ENCODE measurements at places on chromosomes 3 and 15.
A peak's percentile ranks its signal among the peaks of the same experiment; 100 is the strongest.

GRCh38 chr15:65752151-65752700 is 39.9 kb downstream of the DENND4A start:
- no peak for DNase-seq

GRCh38 chr3:2741516-2741915 is 368.7 kb downstream of the IL5RA start:
- peak; percentile 26 for DNase-seq

- DNase-seq: no peak
Measured at GRCh38 chr3:22714749-22715148, 488.4 kb upstream of the UBE2E2 start.

GRCh38 chr3:121696186-121696585 is 35.5 kb upstream of the HCLS1 start:
- no peak for DNase-seq

- DNase-seq: no peak
Measured at GRCh38 chr3:127312818-127313217, 25.0 kb upstream of the PRR20G start.

GRCh38 chr3:154510780-154511179 is 80.8 kb upstream of the GPR149 start:
- no peak for DNase-seq

DNA sequence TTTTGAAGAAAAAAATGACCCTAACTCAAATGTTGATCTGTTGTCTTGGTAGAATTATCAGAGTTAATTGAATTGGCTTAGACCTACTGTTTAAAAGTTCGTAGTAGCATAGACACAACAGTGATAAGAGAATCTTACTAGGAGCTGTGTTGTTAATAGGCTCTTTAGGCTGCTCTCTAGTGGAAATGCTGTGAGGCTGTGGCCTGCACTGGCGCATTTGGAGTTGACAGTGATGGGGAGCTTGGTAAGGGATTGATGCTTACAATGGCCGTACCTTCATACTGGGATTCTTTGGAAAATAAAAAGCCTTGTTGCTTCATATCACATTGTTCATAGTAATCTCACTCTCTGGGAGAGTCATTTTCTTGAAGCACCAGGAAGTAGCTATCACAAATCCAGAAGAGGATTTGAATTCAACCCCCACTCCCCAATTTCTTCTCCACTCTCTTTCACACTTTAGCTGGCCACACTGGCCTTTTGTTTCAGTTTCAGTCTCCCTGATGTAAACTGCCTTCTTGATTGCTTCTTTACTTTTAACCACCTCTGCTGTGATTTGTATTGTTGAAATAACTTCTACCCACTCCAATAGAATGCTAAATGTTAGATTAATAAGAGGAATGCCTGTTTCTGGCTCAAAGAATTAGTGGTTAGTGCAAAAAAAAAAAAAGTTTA is 56.6 kb downstream of the CEP63 start:
- no peak for DNase-seq

GRCh38 chr3:47310391-47310790 is 27.6 kb downstream of the KLHL18 start:
- DNase-seq: no peak

DNA sequence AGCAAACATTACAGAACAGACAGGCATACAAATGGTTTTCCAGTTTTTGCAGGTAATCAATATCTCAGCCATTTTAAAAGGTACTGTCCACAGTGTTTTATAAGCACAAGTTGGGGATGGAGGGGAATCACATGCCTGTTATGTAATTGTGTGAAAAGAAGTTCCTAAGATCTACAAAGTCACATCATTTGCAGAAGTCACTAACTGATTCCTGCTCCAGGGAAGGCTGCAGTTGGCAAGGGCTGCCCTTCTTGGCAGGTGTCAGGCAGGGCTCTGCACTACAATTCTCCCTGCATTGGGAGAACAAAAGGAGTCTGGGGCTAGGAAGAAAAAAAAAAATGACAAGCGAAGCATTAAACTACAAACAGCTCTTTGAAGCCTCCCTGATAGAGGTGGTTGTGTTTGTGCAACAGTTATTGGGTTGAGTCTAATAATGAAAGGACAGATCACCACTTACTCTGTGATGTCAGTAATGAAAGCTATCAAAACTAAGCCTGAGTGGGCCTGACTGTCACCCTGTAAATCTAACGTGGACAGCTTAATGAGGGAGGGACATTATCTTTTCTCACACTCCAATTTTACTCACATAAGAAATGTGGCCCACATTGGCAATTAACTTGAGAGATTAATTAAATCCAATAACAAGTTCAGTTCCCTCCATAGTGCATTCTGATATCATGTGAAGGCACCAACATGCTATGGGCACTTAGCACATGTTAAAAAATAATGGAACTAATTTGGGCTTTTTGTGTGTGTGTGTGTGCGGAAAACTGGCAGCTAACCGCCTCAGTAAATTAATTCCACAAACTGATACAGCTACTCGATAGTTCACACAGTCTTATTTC is 242.9 kb downstream of the FHIT start:
- no peak for DNase-seq

GRCh38 chr3:179837374-179837773 is 184.5 kb downstream of the USP13 start:
- no peak for DNase-seq

GRCh38 chr3:87553058-87553457 is 276.7 kb upstream of the POU1F1 start:
- DNase-seq: no peak

DNA sequence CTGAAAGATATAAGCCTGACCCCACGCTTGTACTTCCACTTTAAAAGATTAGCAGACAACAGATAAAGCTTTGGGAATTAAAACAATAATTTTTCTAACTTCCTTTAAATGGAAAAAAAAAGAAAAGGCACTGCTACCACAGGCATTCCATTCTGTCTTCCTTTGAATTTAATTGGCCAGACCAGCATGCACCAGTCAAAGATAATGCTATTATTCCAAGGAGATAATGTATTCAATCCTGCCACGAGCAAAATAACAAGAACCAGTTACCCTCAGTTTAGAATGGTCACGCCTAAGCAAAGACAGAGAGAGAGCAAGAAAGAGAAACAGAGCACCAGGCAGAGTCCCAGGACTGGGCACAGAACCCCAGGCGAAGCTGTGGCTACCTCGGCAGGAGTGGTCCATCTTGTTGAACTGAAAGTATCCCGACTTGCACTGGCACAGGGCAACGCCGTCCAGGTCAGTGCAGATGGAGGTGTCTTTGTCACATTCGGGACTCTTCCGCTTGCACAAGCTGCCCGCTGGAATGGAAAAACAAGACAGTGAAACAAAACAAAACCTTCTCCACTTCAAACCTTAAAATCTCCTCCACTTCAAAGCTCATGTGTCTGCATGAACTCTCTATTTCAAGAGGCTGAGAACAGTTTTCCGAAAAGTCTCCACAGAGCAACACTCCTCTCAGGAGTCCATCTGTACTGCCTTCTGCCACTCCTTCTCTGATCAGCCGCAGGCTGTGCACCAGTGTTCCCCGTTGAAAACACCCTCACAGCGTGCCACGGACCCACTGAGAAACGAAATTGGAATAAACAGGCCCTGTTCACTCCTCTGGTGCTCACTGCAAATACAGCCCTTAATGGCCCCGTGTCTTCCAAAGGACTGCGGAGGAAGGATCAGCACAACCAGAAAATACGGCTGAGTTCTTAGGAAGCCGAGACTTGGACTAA is 58.2 kb downstream of the HEG1 start:
- DNase-seq: no peak

GRCh38 chr3:98583766-98584165 is 9.6 kb downstream of the CPOX start:
- no peak for DNase-seq

GRCh38 chr3:172646439-172647015 is 64.3 kb downstream of the NCEH1 start:
- DNase-seq: no peak

DNA sequence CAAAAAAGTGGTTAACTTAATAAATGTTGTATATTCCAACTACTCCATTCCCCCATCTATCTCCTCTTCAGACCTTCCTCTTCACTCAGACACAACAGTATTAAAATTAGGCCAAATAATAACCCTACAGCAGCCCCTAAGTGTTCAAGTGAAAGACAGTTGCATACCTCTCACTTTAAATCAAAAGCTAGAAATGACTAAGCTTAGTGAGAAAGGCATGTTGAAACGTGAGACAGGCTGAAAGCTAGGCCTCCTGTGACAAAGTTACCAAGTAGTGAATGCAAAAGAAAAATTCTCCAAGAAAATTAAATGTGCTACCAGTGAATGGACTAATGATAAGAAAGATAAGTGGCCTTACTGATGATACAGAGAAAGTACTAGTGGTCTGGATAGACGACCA is 71.7 kb downstream of the ANKRD28 start:
- no peak for DNase-seq
